Spinal cord (tissue), 10 donors: ENCODE measurements at places on chromosomes 5 and 9.
A peak's percentile ranks its signal among the peaks of the same experiment; 100 is the strongest.

GRCh38 chr5:122653087-122654017, 121.5 kb upstream of the SNX2 start:
- DNase-seq = no peak

DNA sequence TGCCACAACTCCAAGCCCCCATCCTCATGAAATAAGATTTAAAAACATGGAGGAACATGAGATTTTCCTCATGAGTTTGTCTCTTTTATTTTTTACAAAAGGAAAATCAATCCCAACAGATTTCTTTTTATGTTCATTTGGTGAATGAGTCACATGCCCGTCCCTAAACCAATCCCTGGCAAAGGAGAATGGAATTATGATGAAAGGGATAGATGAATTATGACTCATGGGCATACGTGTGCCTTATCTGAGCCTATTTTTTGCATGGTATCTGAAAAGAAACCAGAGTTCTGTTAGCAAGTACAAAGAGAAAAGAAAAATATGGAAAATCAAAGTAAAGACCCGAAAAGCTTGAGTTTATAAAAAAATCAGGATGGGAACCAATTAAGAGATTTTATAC, 267.5 kb upstream of the TMEM161B start:
- no peak for DNase-seq

GRCh38 chr5:38104497-38105230, 153.7 kb upstream of the EGFLAM start:
- no peak for DNase-seq

DNA sequence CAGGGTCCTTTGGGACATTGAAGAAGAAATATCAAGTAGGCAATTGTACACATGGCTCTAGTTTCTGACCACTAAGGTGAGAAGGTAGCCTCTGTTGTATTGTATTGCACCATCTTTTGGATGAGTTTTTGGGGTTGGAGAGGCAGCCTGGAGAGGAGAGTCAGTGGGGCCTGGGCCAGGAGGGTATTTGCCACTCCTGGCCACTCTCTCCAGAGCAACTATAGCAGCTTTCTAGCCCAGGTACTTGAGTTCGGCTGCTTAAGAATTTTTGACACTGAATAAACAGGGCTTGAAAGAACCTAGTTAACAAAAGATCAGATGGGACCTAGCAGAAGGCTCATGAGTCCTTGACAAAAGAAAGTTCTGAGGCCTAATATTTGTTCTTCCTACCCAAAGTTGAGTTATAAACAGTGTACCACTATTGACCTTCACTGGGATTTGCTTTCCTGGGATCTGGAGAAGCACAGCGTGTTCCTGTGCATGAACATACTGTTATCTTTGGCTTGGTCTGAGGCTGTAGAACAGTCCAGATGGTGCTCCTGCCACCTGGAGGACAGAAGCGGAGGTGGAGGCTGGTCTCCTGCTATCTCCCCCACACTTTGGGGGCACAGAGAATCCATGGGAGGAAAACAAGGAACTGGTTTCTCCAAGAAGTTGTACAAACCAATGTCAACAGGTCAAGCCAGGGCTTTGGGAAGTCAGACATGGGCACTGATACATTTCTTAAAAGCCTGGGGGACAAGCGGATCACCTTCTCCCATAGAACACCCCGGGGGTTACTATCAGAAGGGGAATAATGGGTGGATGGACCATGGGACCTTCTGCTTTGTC, 110.4 kb upstream of the LIFR start:
- no peak for DNase-seq

DNA sequence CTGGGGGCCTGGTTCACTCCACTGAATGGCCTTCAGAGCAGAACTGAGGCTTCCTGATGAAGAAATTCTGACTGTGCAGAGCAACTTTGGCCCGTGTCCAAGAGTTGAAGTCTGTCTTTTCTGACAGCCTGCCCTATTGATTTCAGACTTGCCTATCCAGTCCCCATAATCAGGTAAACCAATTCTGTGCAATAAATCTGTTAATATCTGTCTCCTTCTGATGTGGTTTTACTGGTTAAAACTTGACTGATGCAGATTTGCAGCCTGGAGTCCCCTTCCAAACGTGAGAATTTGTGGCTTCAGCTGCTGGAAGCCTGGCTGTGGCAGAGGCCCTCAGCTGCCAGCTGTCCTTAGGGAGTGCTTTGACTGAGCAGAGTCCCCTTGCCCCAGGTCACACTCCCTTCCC, 283.9 kb upstream of the ANKRD55 start:
- peak; percentile 34 for DNase-seq

GRCh38 chr9:82184524-82184923, 196.0 kb downstream of the SPATA31D1 start:
- no peak for DNase-seq

GRCh38 chr5:13505326-13505725, 439.2 kb downstream of the DNAH5 start:
- no peak for DNase-seq

DNA sequence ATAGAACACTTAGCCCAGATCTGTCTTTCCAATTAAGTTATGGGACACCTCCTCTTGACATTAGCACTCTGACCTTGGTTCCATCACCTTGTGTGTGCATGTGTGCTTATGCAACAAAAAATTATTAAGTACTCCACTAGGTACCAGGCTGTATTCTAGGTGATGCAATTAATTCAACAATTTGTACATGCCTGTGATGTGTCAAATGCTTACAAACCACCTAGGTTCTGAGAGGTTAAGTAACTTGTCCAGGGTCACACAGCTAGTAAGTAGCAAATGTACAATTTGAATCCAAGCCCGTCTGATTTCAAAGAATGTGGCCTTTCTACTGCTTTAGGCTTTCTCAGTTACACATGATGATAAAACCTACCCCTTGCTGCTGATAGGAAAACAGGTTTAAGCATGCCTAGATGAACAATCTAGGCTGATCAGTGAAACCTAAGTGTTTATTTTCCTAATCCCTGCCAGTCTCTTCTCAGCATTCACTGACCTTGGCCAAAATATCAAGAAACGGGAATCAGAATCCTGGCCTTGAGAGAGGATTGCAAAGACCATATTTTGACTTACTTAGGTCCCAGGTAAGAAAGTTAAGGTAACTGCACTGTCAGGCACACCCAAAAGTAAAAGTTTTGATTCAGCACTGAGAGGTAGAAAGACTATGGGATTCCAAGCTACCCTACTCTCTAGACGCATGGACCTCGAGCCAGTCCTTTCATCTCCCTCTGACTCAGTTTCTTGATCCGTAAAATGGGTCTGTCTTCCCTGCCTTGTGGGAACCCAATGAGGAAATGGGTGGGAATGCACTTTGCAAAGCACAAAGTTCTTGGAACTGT, 1.0 kb downstream of the TBC1D2 start:
- no peak for DNase-seq

DNA sequence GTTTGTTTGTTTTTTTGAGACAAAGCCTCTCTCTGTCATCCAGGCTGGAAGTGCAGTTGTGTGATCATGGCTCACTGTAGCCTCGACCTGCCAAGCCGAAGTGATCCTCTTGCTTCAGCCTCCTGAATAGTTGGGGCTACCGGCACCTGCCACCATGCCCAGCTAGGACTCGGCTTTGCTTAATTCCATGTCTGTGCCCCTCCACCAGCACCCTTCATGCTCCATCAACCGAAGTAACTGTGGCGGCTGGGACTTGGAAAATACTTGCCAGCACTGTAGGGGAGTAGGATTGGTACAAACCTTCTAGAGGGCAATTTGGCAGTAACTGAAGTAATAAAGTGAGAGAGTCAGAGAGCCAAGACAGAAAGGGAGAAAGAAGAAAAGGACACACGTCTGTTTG, 19.0 kb downstream of the FAXDC2 start:
- no peak for DNase-seq

DNA sequence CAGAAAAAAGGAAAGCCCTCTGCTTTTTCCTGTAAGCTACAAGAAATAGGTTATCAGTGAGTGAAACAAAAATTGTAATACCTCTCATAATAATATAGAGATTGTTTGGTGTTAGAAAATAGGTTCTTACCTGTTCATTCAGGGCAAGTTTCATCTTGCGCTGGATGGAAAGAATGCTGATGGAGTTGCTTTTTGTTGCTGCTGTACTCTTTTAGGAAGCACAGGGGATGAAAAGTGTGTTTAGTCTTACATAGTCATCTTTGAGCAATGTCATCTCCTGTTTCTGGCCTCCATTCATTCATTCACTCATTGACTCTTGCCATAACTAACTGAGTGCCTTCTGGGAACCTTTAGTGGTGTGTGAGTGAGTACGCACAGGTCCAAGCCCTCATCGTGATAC, 6.4 kb downstream of the ENTREP1 start:
- DNase-seq = no peak

DNA sequence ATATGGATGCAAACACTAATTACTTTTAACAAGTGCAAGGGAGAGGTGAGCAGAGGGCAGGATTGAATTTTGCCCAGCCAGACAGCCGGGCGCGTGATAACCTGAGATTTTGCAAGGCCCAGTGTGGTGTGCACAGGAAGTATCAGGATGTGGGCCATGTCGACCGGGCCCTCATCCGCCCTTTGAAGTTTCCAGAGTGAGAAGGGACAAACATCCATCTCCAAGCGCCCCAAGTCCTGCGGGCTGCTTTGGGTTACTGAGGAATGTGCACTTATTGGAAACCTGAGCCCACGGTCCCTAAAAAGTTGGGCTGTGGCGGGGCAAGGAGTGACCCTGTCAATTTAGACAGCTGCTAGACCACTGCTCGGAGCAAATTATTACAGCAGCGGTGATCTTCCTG, 272.2 kb upstream of the IRX2 start:
- DNase-seq = no peak

DNA sequence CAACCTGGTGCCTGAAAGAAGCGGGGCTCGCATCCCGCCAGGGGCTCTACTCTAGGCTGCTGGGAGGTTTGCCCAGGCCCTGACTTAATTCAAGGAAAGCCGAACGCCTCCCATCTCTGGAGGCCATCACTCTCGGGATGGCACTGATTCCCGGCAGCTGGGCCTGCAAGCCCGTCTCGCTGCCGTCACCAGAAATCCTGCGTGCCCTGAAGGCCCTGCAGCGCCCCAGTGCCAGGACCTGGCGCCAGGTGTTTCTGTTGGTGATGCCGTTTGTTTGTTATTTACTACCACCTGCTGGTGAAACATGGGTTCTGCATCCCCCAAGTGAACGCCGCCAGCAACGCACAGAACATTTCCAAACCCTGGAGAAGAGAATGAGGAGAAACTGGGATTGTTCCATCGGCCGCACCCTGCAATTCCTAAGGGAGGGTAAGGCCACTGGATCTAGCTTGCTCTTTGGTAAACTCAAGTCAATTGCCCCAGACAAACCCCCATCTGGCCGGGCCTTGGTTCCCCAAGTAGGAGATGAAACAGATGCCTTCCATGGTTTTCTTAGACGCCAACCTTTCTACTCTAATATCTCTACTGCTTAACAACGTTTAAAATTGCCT, 77.9 kb downstream of the AK8 start:
- peak; percentile 56 for DNase-seq

DNA sequence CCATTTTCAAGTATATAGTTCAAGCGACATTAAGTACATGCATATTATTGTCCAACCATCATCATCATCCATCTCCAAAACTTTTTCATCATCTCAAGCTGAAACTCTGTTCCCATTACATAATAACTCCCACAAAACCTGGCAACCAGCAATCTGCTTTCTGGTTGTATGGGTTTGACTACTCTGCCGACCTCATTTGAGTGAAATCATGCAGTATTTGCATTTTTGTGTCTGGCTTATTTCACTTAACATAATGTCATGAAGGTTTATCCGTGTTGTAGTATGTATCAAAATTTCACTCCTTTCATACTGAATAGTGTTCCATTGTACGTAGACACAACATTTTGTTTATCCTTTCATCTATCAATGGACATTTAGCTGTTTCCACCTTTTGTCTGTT, 74.8 kb downstream of the SGCD start:
- no peak for DNase-seq

DNA sequence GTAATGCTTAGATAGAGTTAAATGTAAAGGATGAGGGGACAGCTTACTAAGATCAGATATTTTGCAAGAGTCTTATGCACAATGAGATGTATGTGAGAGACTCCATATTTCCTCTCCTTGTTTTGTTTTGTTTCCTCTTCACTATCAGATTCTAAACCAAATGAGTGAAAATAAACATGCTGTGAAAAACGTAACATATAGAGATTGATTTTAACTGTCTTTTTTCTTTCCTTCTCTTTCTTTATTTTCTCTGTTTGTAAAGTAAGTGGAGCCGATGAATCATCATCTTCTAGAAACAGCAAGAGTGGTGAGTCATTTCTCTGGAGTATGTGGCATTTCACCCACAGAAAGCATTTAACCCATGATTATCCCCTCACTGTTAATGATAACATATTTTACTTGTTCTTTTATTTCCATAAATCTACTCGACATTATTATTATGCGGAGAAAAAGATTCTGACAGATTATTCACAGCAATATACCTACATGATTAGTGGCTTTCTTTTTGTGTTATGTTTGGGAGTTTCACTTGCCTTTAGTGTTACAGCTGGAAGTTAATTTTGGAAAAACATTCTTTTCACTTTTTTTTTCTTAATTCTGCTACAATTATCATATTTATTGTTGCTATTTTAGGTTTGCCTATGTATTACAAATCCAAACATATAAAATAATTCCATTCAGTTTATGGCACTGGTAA, 2.1 kb upstream of the ANXA1 start:
- DNase-seq = no peak

GRCh38 chr5:17221843-17222636, 4.6 kb downstream of the BASP1 start:
- DNase-seq = no peak

- DNase-seq = peak; percentile 16
These were observed 53.0 kb upstream of the GRAMD2B start for GRCh38 chr5:126369995-126370731.
